ENCODE measurements at places on chromosomes 6 and 20.

GRCh38 chr6:167409694-167410093 is 84.8 kb downstream of the TTLL2 start:
- DNase-seq, result no peak

GRCh38 chr20:50722424-50723155 is 8.8 kb upstream of the PARD6B start:
- DNase-seq, result no peak

- DNase-seq, result no peak
These were observed 775.6 kb downstream of the PHF3 start for GRCh38 chr6:64411226-64411625.

DNA sequence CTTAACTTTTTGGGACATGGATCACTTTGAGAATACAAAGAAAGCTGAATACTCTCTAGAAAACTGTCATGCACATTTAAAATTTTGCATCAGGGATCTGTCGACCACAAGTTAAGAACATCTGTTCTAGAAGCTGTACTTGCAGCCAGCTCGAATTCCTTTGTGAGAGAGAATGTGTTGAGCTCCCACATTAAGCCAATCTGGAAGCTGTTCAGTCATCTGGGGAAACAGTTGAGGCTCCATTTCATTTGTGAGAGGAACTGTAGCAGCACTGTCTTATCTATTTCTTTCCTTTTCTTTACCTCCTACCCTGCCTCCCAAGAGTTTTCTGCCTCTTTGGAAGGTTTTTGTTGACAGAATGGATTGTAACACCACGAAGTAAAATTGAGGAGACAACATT is 50.8 kb downstream of the KAT14 start:
- DNase-seq, result no peak

DNA sequence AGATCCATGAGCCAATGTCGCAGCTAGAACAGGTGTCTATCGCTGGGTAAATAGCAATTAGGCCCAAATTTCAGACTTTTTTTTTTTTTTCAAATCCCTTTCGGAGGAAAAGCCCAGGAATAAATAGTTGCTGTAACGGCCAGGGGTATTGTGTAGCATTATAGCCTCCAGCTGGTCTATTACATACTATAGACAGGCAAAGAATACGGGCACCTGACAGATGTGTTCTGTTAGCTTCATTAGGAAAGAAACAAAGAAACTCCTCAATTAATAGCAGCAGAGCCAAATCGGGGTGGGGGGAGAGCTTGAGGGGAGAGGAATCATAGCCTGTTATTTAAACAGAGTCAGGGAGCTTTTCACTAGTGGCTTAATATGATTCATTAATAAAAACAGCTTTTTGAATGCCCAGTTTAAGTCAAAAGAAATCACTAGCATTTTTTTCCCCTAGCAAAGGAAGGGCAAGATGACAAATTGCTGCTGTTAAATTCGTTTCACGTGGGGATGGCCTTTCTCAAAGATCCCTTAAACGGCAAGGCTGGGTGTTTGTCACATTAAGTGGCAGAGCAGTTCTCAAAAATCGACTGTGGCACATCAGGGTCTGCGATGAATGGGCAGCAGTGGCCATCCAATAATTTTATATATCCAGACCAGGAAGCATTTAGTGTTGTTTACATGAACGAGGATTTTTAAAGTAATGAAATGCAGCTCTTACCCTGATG is 139.4 kb downstream of the ID4 start:
- DNase-seq, result no peak

DNA sequence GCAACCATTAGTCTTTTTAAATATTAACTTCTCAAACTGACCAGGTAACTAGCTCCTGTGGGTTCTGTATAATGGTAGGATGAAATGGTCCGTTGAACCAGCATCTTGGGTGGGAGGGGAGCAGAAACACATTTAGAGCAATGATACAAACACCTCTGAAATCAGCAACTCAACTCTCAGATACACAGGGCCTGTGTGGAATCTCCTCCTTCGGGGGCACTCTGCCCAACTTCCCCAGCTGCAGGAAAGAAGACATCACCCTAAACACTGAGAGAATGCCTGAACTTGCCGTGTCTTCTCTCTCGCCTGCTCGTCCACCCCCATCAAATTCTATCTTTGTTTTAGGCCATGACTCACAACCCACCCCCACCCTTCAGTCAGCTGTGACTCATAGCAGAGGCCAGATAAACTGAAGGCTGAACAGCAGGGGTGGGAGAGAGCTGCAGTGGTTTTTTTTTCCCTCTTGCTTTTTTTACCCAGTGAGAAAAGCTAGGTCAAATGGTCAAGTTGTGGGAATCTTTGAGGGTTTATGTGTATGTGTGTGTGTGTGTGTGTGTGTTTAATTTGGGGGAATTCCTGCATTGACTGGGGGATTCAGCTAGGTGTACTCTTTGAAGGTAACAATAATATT is 593.4 kb upstream of the JAG1 start:
- no peak for DNase-seq

DNA sequence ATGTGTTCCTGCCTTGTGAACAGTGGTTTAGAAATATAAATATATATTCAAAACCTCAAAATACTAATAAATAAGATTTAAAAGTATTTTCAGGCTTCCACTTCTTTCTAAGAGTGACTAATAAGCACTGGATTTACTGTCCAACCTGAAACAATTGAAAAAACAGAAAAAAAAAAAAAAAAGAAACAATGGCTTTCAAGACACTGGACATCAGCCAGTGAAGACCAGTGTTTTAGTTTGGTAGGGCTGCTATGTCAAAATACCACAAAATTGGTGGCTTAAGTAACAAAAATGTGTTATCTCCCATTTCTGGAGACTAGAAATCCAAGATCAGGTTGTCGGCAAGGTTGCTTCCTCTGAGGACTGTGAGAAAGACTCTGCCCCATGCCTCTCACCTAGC is 101.4 kb upstream of the PDE7B start:
- DNase-seq, result no peak

DNA sequence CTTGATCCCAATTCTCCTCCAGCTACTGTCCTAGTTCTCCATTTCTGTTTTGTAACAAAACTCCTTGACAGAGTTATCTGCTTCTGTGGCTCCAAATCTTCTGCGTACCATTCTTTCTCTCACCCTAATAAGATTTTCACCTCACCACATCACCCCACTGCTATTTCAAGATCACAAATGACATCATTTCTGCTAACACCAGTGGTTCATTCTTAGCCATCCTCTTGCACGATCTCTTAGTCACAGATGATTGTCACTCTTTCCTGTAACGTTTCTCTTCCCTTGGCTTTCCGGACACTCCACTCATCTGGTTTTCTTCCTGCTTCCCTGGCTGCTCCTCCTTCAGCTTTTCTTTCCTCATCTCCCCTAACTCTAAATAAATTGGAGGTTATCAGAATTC is 56.8 kb upstream of the FABP7 start:
- DNase-seq, result no peak

DNA sequence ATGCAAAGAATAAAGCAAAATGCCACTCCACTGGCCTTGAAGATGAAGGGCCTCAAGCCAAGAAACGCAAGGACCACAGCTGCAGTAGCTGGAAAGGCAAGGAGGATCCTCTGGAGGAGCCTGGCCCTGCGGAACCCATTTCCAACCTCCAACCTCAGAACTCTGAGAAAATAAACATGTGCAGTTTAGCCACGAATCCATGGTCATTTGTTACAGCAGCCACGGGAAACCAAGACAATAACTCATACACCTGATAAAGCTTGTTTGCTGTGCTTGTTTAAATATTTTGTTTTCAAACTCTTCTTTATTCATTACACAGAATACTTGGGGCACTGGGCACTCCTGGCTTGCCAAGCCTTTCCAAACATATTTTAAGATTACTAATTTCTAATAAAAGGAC is 10.4 kb downstream of the SERPINB6 start:
- DNase-seq, result no peak

DNA sequence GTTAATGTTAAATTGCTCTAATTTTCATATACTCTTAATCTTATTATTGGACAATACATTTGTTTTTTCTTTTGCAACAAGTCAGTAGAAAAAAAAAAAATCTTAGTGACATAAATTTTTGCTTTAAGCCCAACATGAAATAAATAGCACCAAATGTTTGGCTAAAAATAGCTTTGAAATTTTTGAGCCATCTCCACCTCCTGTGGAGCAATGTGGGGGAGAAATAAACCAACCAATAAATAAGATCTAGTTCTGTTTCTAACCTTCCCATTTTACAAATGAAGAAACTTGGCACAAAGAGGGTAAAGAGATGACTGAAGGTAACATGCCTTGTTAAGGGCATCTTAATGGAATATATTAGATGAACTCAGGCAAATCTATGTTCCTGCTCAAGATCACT is 91.4 kb downstream of the PRKN start:
- no peak for DNase-seq

- DNase-seq, result no peak
These were observed 107.7 kb upstream of the SCP2D1 start for GRCh38 chr20:18705910-18706309.

- DNase-seq, result no peak
These were observed 458.2 kb downstream of the FRK start for GRCh38 chr6:115602466-115602865.

DNA sequence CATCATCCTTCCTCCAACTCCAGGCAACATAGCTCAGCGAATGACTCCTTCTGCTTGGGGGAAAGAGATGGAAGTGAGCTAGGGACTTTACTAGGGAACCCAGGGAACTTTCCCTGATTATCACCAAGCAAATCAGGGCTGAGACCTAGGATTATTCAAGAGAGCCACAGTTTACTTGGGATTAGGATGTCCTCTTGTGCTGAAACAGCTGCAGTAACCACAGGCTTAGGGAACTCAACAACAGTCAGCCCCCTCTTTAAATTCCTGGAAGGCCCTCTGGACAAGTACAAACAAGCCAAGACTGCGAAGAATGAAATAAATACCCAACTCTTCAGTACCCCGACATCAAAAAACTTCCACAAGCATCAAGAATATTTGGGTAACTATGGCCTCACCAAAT is 700.9 kb downstream of the COL12A1 start:
- no peak for DNase-seq

DNA sequence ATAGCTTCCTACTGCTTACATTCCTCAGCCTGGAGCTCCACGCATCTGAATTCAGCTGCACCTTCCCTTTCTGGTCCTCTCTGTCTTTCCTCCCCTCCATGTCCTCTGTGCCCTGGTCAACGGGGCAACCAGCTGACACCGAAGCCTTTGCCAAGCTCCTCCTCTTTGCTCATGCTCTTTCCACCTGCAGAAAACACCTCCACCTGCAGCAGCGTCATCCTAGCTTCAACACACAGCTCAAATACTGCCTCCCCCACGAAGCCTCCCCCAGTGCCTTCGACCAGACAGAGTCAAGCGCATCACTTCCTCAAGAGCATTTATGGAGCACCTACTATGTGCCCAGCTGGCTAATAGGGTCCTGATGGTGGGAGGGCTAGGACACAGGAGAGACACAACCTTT is 9.2 kb downstream of the CDH22 start:
- no peak for DNase-seq

DNA sequence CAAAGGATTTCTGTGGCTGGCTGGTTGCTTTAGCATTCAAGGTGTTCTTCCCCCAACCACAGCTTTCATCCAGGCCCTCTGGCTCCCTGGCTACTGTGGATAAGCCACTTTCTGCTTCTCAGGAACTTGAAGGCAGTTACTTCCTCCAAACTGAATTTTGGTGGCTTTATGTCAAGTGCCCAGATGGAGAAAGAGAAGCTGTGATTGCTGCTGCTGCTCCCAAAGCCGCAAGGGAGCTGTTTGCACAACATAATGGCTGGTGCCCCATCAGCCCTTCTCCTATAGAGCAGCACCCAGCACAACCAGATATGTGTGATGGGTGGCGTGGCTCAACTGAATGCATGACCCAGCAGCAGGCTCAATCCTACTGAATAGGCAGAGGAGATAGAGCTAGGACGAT is 465.2 kb downstream of the MAFB start:
- no peak for DNase-seq

DNA sequence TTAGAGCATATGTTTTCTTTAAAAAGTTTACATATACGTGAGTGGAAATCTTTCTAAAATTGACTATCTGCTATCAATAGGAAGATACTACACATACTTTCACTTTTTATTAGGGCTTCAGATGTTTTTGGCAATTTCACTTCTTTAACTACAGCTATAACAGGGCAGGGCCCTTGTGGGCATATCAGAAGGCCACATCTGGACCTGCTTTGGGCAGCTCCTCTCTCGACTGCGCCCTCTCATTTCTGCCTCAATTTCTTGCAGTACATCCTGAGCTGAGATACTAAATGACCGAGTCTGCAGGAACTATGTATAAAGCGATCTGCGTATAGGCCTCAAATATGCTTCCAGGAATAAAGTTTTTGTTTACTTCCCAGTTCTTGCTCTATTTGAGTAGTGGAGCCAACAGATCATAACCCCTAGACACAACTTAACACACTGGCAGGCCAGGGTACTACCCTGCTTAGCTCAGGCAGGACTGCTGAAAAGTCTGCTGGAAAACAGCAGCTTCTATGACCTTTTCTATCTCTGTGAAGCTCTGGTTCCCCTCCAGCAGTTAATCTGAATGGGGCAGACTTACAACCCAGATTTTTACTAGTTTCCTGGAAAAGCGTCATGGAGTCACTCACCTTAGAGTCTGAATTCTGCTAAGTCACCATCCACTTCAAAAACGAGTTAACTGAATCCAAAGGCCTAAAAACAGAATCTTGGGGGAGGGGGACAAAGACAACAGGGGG is 12.7 kb downstream of the GCLC start:
- no peak for DNase-seq

DNA sequence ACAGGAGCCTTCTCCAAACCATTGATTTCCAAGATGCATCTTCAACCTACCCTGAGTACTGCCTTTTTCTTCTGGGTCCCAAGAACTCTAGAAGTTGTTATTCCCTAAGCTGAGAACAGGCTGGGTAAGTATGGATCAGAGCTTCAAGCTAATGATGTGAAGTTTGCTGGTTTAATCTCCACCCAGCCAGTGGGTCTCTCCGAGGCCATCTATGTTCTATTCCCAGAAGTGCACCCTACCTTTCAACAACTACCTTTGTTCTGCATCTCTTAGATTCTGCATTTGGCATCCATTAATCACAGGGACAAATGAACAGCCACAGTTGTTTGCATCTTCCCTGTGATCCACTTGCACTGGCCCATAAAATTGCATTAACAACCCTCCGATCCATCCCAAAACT is 246.2 kb downstream of the HIVEP2 start:
- no peak for DNase-seq

DNA sequence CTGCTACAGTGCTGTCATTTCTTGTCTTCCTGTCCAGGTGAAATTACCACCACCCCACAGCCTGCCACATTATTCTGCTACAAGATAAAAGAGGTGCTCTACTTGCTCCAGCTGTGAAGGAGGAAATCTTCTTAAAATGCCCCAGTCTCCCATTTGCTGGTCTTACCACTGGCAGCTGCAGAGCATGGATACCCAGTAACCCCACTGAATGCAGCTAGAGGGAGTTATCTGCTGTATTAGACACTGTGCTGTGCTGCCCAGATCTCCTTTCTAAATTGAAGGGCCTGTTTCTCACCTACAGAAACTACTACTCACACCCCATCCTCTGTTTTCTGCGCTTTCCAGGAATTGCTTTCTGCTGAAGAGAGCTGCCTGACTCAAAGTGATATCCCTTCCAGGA is 517.8 kb downstream of the PKHD1 start:
- no peak for DNase-seq

DNA sequence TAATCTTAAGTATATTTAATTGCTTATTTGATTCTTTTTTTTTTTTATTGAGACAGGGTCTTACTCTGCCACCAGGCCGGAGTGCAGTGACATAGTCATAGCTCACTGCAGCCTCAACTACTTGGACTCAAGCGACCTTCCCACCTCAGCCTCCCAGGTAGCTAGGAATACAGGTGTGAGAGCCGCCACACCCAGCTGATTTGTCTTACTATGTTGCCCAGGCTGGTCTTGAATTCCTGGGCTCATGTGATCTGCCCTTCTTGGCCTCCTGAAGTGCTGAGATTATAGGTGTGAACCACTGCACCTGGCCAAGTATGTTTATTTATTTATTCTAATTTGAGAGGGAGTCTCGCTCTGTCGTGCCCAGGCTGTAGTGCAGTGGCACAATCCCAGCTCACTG is 38.2 kb downstream of the PTPN1 start:
- no peak for DNase-seq
